Amygdala (tissue), 56 donors: ENCODE measurements at places on chromosomes 3 and 15.

DNA sequence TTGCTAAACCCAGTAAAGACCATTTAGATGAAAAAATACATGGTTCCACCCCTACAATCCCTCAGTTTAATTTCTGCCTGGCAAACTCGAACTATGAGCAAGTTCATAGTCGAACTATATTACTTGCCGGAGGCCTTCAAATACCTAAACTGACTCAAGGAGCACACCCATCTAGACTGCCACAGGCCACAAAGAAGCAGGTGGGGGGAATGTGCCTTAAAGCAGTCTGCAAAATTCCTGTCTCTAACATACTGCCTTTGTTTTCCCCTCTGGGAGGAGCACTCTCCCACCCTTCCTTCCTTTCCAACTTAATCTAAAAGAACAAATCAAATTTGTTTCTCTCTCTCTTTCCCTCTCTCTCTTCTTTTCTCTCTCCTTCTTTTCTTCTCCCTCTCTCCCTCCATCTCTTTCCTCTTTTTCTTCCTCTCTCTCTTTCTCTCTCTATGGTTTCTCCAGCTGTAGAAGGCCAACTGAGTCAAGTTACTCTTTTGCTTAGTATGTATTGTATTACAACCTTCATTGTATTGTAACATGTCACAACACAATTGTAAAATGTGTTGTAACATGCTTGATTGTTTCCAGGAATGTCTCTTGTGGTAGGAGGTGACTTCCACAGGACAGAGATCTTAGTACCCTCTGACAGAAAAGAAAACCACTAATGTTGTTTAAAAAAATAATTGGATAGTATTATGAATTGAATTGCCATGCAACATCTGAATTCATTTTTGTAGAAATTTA, 496.3 kb downstream of the ROBO2 start:
- no peak for DNase-seq

GRCh38 chr3:23389089-23389488, 186.0 kb downstream of the UBE2E2 start:
- no peak for DNase-seq

- no peak for DNase-seq
Measured at GRCh38 chr15:46955576-46955975, 761.7 kb upstream of the SEMA6D start.

GRCh38 chr3:65569845-65570405, 468.8 kb downstream of the MAGI1 start:
- no peak for DNase-seq

DNA sequence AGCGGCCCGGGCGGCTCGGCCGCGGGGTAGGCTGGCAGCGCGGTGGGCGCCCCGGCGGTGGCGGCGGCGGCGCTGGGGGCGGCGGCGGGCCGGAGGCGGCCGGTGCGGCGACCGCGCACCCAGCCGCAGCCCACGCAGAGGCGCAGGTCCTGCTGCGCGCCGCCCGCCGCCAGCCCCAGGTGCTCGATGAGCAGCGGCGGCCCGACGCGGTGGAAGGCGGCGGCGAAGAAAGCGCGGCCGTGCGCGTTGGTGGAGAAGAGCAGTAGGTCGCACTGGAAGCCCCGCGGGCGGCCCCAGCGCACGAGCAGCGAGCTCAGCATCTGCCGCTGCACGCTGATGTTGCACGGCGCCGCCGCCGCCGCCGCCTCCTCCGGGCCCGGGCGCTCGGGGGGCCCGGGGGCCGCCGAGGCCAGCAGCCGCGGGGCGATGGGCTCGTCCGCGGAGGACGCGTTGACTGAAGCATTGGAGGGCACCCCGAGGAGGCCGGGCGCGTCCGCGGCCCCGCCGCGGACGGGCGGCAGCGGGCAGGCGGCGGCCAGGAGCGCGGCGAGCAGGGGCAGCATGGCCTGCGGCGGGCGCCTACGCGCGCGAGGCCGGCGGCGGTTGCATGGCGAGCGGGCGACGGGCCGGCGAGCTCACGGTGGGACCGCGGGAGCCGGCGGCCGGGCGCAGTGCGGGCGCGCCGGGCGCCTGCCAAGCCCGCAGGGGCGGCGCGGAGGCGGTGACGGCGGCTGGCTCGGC, 452 bp downstream of the TMEM158 start:
- no peak for DNase-seq

GRCh38 chr3:17077606-17078005, 192.9 kb downstream of the PLCL2 start:
- no peak for DNase-seq

- DNase-seq: no peak
Measured at GRCh38 chr3:170656284-170656683, 70.4 kb upstream of the SLC7A14 start.

- DNase-seq: no peak
Measured at GRCh38 chr15:98113327-98113726, 152.8 kb downstream of the ARRDC4 start.

DNA sequence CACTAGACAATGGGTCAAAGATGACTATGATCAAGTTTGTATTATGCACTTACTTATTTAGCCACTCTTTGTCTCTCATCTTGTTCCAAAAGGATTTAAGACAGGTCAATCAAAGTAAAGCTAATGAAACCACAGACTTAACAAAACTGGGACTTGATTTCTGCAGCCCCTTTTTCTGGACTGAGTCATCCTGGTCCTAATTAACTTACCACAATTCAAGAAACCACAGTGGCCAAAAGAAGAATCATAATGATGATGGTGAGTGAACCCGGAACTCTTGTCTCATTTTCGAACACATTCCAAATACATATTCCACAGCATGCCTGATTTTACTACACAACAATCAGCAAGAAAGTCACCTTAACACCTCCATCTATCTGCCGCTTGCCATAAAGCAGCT, 1333.0 kb downstream of the ROBO1 start:
- no peak for DNase-seq

- no peak for DNase-seq
Measured at GRCh38 chr3:139353920-139354556, 10.2 kb downstream of the MRPS22 start.

DNA sequence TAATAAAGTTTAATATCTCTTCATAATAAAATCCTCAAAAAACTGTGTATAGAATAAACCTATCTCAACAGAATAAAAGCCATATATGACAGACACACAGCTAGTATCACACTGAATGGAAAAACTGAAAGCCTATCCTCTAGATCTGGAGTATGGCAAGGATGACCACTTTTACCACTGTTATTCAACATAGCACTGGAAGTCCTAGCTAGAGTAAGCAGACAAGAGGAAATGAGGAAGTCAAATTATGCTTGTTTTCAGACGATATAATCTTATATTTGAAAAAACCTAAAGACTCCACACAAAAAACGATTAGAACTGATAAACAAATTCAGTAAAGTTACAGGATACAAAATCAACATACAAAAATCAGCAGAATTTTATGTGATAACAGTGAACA, 57.4 kb upstream of the DIPK2A start:
- DNase-seq: no peak

GRCh38 chr3:35305406-35305805, 333.9 kb upstream of the ARPP21 start:
- no peak for DNase-seq

GRCh38 chr3:195068084-195069080, 202.6 kb downstream of the XXYLT1 start:
- no peak for DNase-seq
